ENCODE measurements at places on chromosomes 1 and 21.
A peak's percentile ranks its signal among the peaks of the same experiment; 100 is the strongest.

DNA sequence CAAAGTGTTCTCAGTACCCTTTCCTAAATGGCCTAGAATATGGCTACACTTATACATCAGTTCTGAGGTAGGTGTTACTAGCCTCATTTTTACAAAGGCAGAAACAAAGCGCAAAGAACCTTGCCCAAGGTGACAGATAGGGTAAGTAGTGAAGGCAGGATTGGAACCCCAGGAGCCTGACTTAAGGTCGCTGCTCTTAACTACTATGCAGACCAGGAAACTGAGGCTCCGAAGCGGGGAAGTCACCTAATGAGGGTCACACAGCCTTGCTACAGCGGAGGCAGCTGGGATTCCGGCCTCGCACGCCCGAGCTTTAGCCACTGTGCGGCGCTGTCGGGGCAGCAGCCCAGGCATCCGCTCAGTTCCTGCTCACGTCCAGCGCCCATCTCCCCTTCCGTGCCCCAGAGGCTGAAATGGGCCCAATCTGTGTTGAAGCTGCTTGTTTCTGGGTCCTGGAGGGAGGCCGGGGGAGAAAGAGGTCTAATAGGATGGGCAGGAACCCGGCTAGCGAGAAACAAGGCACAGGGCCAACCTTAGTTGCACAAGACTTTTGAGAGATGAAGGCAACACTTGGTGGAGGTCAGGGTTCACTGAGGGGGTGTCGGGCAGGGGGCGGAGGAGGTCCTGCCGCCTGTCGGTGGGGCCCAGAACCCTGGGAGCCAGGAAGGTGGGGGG is 1.4 kb upstream of the FOXD2 start:
- no peak for DNase-seq

GRCh38 chr1:241356519-241357365 is at the start of gene RGS7:
RGS7 (minus strand) TSS chr1:241357205.
- DNase-seq = peak; percentile 76

DNA sequence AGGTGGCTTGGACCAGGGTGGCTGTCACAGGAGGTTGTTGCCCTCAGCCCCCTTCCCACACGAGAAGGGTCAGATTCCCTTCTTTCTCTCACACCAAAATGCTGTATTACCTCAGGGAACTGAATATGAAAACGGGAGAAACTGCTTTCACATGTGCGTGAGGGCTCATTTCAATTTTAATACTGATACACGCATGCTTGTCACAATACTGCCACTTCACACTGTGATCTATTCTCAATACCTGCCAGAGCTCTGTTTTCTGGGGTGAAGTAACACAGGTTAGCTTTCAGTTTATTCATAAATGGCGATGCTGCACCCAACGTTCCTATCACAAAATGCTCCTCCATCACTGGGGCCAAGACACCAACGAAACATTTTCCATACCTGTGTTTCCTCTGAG is 181.8 kb downstream of the APP start:
- DNase-seq = no peak

- no peak for DNase-seq
Measured at GRCh38 chr1:207328004-207328403, 6.5 kb downstream of the CD55 start.

- no peak for DNase-seq
Measured at GRCh38 chr1:96370757-96371156, 350.8 kb upstream of the PTBP2 start.

DNA sequence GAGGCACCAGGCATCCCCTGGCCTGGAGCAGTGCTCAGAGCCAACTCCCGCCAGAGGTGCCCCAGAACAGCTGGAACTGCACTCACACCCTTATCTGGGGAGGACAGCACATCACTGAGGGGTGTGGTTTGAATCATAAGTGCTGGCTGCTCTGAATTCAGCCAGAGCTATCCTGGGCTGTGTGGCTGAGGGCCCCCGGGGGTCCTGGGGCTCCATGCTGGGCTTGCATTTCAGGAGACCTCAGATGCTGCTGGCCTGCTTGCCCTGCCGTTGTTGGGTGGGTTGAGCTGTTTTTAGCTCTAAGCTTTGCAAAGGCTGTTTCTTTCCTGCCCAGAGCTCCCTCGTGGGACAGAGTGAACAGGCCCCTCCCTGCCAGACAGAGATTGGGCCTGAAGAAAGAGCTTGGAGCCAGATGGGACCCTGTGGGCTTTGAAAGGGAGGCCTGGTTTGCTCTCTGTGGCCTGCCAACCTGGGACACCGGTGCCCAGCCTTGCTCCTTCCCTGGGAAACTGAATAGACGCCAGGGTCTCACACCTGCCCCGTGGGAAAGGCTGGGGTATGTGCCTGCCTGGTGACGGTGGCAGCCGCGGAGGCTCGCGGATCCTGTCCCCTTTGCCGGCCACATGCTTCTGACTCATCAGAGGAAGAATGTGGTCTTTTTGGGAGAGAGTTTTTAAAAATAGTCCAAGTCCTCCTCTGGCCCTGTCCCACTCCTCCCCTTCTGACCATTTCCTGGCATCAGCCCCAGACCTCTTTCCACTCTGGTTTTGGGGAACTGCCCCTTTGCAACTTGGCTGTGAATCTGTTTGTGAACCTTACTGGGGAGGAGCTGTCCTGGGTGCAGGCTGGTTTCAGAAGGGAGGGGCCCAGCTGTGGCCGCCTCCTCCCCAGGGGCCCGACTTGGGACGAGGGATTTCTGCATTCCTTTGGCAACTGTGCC is 30.0 kb downstream of the ARHGEF10L start:
- peak; percentile 77 for DNase-seq

GRCh38 chr1:9317591-9318417 is 25.1 kb downstream of the SPSB1 start:
- no peak for DNase-seq

DNA sequence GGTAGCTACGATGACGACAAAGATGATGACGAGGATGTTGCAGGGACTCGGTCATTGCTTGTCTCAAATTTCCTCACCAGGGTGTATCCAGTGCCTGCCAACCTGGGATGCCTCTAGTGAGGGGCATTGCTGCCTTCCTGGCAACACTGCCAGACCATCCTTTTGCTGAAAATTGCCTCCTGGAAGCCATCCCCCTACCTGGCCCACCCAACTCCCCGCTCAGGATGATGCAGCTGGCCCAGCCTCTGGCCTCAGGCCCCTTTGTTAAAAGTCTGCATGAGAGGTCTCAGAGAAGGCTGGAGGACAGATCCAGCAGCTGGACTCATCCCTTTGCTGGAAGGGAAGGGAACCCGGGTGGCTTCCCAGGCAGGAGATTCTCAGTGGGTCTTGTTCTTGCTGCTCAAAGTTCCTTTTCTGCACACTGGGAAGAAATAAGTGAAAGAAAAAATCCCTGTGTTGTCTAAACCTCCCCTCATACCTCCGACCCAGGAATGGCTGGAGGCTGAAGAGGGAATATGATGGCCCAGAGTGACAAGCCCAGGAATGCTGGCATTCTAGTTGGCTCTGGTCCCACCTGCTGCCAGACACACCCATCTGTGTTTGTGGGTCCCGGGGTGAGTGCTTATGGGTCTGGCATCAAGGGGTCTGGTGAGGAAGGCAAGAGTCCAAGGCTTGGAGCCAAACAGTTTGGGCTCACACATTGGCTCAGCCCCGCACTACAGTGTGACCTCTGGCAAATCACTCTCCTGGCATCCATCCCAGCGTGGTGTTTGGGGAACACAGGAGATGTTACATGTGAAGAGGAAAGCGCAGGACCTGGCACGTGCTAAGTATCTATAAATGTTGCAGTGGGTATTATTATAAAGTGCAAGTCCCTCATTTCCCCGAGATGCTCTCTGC is 6.7 kb upstream of the FNDC5 start:
- no peak for DNase-seq

DNA sequence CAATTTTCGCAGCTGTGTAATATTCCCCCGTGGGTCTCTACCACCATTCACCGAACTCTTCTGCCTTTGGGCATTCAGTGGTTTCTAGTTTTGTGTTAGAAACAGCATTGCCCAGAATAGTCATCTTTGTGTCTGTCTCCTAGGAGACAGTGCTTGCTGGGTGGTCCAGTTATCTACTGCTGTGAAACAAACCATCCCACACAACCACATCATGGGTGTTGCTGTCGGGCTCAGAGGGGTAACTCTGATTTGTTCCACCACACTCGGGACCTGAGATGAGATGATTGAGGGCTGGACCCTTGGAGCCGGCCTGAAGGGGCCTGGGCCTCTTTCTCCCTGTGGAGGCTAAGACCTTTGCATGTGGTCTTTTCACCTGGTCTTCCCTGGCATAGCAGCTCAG is 427.2 kb upstream of the VAMP3 start:
- DNase-seq = no peak

DNA sequence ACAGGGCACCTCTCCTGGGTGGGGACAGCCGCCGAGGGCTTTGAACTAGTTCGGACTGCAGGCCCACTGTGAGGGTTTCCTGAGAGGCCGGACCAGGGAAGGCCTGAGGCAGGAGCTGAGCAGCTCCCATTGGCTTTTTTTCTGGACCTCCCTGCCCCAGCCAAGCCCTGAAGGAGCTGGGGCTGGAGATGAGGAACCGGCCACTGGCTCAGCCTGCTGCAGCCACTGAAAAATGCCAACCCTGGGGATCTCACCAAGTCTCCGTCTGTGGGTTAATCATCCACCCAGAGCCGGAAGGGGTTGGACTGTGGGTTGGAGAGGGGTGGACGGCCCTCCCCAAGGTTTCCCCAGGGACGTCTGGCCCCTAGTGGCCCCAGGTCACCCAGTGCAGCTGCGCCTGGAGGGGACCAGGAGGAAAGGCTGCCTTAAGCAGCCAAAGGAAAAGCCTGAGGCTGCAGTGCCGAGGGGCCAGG is 2.5 kb downstream of the VWA1 start:
- no peak for DNase-seq

- peak; percentile 46 for DNase-seq
Measured at GRCh38 chr1:150578272-150579109, 919 bp downstream of the MCL1 start.

DNA sequence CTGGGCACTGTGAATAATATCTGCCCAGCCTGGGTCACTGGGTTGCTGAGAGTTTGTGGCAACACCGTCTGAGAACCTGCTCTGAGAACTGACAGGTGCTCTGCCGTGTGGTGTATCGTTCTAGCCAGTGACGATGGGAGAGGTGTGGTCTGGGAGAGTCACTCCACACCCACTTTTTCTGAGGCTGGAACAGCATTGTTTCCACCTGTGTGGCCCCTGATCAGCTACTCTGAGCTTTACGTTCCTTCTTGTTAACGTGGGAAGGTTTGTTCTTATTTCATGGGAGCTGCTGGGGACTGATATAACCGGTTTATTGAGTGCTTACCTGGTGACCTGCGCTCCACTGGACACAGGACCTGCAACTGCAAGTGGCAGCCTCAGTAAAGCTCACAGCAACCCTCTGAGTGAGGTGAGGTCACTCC is 34.8 kb upstream of the TENT5C start:
- no peak for DNase-seq

GRCh38 chr1:1627829-1628753 is 3.9 kb upstream of the MMP23B start:
- no peak for DNase-seq

DNA sequence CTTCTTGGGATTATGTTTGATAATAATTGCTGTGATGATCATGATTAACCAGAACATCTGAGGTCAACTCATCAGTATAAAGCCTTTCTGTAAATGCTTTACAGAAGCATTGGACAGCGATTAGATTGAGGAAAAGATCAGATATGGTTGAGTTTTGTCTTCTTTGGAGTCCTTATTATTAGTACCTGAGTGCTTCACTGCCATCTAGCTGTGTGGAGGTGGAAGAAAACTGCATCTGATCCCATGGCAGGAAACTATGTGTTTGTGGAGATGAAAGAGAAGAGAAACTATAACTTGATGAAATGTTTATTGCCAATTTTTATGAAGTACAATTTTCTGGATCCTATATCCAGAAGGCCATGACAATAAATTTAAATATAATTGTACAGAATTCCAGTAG is 11.4 kb downstream of the FLG2 start:
- DNase-seq = no peak

DNA sequence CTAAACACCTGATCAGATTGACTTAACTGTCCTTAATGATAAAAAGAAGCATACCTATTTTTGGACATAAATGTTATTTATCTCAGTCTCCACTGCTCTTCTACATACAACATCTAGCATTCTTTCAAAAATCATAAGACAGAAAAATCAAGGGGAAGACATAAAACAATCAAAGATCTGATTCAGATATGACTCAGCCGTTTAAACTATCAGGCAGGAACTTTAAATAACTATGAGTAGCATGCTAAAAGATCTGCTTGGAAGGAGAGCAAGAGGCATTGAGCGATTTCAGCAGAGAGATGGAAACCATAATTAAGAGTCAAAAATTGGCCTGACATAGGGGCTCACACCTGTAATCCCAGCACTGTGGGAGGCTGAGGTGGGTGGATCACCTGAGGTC is 27.2 kb upstream of the SLC22A15 start:
- no peak for DNase-seq

DNA sequence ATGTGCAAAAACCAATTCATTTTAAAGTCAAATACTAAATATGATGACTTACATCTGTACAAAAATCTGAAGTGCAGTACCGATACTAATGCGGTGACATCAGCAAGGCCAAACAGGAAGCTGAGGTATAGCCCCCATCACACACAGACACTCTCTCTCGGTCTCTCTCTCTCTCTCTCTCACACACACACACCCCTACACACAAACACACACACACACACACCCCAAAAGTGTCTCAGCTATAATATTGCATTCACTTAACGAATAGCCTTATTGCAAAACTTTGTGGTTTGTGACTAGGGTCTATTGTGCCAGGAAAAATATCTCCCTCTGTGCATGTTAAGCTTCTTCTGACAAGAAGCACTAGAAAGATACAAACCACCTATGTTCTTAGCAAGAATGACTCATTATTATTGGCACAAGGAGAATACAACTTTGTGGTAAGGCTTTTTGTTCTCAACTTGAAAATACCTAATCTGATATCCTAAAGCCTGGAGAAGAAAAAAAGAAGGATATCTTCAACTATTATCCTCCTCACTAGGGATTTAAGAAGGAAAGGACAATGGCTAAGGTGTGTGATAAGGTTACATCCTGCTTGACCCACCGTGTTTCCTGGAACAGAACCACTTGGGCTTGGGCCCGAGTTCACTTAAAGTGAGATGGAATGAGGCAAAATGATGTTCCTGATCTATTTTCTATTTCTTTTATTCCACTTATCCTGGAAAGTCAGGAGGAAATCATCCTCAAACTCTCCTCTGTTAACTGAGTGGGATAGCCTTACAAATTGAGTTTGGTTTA is 107.1 kb downstream of the NIBAN1 start:
- DNase-seq = no peak

DNA sequence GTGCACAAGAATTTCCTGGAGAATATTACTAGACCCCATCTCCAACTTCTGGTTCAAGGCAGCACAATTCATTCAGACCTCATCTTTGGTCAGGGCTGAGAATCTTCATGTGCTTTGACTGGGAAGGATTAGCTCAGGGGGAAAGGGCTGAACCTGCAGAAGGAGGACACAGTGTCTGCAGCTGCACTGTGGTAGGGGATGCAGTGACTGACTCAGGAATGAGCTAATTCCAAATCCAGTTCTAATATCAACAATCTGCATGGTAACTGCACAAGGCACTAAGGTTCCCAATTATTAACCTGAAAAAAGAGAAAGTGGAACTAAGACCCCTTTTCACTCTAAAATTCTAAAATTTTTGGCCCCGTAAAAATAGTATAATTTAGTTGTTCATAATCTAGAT is 31.6 kb downstream of the TTLL7 start:
- no peak for DNase-seq

GRCh38 chr1:216926720-216927510 is 203.7 kb upstream of the ESRRG start:
- DNase-seq = peak; percentile 22

GRCh38 chr1:20871419-20871818 is 84.3 kb upstream of the HP1BP3 start:
- DNase-seq = no peak

- no peak for DNase-seq
Measured at GRCh38 chr1:27598902-27599528, 4.9 kb downstream of the AHDC1 start.

GRCh38 chr1:38991638-38992411 is 749 bp downstream of the AKIRIN1 start:
- peak; percentile 17 for DNase-seq
